Gastroesophageal sphincter (tissue), 4 donors: ENCODE measurements at places on chromosomes 2 and 18.
A peak's percentile ranks its signal among the peaks of the same experiment; 100 is the strongest.

- H3K27me3 ChIP-seq = no peaks in the 10 kb centered on the region
- H3K36me3 ChIP-seq = no peaks in the 10 kb centered on the region
- H3K4me3 ChIP-seq = no peak overlapping the region
- H3K27ac ChIP-seq = no peak overlapping the region
- ATAC-seq = no peak
These were observed 130.6 kb downstream of the LNPK start for GRCh38 chr2:175871331-175872004.

DNA sequence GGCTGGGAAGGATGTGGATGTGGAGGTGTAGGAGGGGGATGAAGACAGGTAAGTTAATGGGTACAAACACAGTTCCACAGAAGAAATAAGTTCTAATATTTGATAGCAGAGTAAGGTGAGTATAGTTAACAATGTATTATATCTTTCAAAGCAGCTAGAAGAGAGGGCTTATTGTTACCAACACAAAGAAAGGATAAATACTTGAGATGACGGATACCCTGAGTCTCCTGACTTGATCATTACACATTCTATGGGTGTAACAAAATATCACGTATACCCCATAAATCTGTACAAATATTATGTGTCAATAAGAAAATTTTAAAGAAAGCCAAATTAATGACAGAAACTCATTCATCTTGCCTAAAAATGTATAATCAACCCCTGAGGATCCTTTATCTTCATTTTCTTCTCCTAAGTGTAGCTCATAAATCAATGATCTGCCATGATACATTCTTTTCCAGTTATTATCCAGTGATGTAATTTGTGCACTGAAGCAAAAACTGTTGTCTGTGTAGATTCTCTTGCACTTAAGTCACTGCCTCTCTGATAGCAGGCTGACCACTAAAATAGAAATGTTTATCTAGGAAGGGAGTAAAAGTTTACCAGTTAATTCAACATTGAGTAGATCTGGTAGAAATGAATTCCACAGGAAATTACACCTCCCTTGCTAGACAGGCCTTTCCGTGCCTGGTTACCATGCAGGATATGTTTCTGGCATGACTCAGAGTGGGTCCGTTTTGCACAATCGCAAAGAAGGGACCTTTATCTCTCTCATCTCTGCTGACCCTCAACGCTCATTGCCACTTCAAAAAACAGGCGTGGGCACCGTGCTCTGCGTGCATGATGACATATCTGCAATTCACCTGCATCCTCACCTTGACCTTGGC, 249.7 kb upstream of the NCKAP5 start:
- no peaks in the 10 kb centered on the region for H3K4me1 ChIP-seq
- no peaks in the 10 kb centered on the region for H3K36me3 ChIP-seq
- no peaks in the 10 kb centered on the region for H3K27me3 ChIP-seq
- H3K27ac ChIP-seq = no peak overlapping the region

DNA sequence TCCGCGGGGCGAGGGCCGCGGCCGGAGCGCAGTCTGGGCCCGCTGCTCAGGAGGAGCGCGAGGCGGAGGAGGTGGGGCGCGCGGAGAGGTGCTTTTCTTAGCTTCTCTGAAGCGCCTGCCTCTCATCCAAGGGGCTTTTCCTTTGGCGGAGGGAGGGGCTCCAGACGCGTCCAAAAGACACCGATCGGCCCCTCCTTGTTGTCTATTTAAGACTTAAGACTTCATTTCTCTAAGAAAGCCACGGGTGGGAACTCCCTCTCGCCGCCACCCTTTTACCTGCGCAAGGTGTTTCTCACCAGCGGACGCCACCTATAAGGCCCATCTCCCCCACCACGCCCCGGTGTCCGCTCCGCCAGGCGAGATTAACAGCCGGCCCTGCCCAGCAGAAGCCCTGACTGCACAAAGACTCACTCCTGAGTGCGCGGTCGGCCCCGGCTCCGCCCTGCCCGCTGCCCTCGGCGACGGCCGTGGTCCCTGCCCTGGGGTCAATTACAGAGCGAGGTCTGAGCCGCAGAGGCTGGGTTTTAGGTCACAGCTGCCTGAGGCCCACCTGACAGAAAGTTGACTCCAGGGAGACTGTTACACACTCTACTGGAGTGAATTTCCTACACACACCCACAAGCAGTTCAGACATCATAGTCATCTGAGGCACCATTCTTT, at the start of gene DSC2:
Gene DSC2 (minus strand): TSS at position 397 of the 660 bp plus-strand sequence. CDS start 450 bp downstream, outside the sequence.
- no peaks in the 10 kb centered on the region for H3K36me3 ChIP-seq
- peaks cover 33% of the 10 kb centered on the region for H3K27me3 ChIP-seq
- peak within 1 kb of the TSS; percentile 57 for H3K4me3 ChIP-seq
- no peak for ATAC-seq

DNA sequence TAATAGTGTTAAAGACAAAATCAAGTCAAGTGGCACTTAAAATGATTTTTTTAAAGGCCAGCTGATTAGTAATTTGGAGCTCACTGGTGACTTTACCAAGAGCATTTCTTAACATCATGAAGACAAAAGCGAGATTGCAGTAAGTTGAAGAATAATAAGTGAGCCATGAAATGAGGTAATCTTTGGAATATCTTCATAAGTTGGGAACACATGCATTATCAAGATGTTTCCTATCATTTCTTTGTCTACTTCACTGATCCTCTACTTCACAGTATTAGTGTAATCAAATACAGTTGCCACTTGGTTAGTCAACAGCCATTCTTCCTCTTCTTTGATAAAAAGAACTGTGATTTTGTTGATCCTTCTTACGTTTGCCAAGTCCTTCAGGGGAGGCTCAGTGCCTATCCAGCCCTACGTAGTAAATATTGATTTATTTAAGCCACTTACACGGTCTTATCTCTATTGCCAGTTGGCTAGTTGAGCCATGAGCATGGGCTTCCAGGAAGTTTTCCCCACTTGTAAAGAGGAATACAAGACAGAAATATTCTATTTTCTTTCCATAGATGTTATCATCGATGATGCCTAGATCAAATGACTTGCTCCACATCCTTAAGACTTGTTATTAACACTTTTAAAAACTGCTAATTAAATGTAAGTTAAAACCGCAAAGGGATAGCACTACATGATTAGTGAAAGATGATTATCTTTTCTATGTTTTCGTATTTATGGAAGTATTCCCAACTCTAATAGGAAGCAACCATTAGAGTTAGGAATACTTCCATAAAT, 46.1 kb downstream of the YES1 start:
- H3K36me3 ChIP-seq = no peaks in the 10 kb centered on the region
- no peak overlapping the region for H3K27ac ChIP-seq
- ATAC-seq = peak; percentile 66
- H3K27me3 ChIP-seq = no peaks in the 10 kb centered on the region

DNA sequence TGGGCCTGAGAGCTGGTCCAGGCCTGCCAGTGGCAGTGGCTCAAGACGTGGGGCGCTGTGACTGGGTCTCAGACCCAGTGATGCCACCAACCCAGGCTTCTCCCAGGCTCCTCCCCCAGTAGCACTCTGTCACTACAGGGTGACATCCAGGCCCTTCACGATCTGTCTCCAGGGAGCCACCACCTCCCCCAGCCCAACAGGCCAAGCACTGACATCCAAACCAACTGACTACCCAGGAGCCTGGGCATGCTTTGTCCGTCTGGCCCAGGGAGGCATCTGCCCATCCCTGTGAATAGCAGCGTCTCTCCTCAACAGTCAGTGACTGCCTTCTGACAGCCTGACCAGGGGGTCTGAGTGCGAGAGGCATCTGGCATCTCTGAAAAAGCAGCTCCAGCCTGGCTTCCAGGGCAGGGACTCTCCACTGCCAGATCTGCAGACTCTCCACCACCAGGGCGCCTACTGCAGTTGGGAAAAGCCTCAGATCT, 13.0 kb downstream of the TEX44 start:
- peak overlapping the region; percentile 99 for H3K27ac ChIP-seq
- peaks cover 68% of the 10 kb centered on the region for H3K4me1 ChIP-seq
- H3K4me3 ChIP-seq = peak overlapping the region; percentile 64
- no peak for ATAC-seq
- H3K36me3 ChIP-seq = no peaks in the 10 kb centered on the region
- H3K27me3 ChIP-seq = no peaks in the 10 kb centered on the region

DNA sequence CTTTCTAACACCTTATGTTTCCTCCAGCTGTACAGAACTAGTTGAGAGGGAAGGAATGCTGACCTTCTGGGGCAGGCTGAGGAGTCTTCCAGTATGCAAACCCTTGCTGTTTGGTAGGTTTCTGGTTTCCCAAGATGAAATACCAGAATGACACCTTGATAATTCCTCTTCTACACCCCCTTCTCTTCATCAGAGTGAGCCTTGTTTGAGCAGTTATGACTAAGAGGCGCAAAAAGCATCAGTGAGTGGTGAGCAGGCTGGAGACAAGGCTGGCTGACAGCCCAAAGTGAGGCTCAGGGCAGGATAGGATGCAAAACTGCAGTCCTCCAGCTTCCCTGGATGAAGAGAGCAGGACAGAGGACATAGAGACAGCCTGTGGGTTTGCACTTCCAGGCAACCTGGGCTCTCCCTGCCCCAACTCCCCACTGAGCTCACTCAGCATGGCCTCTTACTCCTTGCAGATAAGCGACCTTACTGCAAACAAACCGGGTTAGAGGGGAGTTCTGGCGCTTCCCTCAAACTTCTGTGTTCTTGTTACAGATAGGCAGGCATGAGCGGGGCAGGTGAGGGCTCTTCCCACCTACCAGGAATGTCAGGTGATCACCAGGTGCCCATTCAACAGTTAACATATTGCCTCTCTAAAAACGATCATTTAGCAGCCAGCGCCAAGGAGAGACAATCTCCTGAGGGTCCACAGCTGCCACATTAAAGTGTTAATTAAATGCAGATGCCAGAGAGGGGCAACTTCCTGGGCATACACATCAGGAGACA, 5.4 kb downstream of the MPPE1 start:
- no peak overlapping the region for H3K4me3 ChIP-seq
- H3K27ac ChIP-seq = no peak overlapping the region
- peaks cover 10% of the 10 kb centered on the region for H3K4me1 ChIP-seq
- no peak for ATAC-seq

DNA sequence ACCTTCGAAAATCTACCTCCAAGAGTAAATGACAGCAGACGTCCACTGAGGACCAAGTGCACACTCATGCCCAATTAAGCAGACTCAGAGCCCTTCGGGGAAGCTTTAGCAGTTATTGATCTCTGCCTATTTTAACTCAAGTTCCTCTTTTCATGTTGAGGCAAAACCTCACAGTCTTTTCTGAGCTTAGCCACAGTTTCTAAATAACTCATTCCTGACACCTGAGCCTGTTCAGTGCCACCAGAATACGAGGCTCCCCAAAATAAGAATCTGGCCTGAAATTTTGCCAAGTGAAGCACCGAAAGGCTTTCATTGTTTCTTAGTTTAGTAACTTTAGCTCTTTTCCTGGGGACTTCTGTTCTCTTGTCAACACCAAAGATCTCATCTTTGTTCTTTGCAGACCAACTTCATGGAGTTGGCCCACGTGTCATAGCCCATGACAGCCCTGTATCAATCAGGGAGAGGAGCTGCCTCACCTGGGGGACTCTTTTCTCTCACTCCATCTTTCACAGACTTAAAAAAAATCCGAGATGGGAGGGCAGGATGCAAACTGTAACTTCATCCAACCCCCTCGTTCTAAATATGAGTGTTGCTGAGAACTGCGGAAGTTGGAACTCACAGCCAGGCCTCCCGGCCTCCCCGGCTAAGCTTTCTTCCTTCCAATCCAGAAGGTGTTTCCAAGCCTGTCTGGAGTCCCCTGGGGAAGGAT, 22.2 kb downstream of the INPP5D start:
- no peak overlapping the region for H3K4me3 ChIP-seq
- H3K27me3 ChIP-seq = no peaks in the 10 kb centered on the region
- H3K4me1 ChIP-seq = peaks cover 9% of the 10 kb centered on the region

- no peak overlapping the region for H3K4me3 ChIP-seq
- no peaks in the 10 kb centered on the region for H3K36me3 ChIP-seq
- no peaks in the 10 kb centered on the region for H3K4me1 ChIP-seq
- no peak overlapping the region for H3K27ac ChIP-seq
- H3K27me3 ChIP-seq = no peaks in the 10 kb centered on the region
These were observed 153.6 kb downstream of the CCDC85A start for GRCh38 chr2:56337342-56337741.

GRCh38 chr2:24857746-24858145, 62.3 kb downstream of the ADCY3 start:
- no peak for ATAC-seq
- H3K4me1 ChIP-seq = peaks cover 31% of the 10 kb centered on the region
- no peak overlapping the region for H3K27ac ChIP-seq
- no peak overlapping the region for H3K4me3 ChIP-seq

DNA sequence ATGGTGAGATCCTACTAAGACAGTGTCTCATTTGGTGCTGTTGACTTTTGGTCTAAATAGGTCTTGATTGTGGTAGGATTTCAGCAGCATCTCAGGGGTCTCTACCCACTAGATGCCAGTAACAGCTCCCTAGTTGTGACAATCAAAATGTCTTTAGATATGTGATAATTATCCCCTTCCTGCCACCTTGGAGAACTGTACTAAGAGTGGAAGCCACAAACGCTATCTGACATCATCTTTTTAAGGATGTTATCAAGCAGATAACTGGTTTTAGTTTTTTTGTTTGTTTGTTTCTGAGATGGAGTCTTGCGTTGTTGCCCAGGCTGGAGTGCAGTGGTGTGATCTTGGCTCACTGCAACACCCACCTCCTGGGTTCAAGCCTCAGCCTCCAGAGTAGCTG, 3.1 kb downstream of the MGAT5 start:
- H3K4me1 ChIP-seq = no peaks in the 10 kb centered on the region
- H3K27me3 ChIP-seq = no peaks in the 10 kb centered on the region
- ATAC-seq = no peak

- H3K27me3 ChIP-seq = no peaks in the 10 kb centered on the region
- no peaks in the 10 kb centered on the region for H3K36me3 ChIP-seq
- no peaks in the 10 kb centered on the region for H3K4me1 ChIP-seq
- H3K27ac ChIP-seq = no peak overlapping the region
These were observed 851.2 kb upstream of the ID2 start for GRCh38 chr2:7830616-7831015.

- H3K27me3 ChIP-seq = no peaks in the 10 kb centered on the region
- H3K4me1 ChIP-seq = no peaks in the 10 kb centered on the region
- H3K4me3 ChIP-seq = no peak overlapping the region
- no peak overlapping the region for H3K27ac ChIP-seq
- H3K36me3 ChIP-seq = no peaks in the 10 kb centered on the region
- no peak for ATAC-seq
These were observed 125.7 kb downstream of the EIPR1 start for GRCh38 chr2:3251946-3252345.

GRCh38 chr2:56239437-56239836, 55.6 kb downstream of the CCDC85A start:
- no peak overlapping the region for H3K4me3 ChIP-seq
- ATAC-seq = no peak
- no peak overlapping the region for H3K27ac ChIP-seq
- H3K27me3 ChIP-seq = no peaks in the 10 kb centered on the region

- no peak overlapping the region for H3K4me3 ChIP-seq
- ATAC-seq = no peak
- no peak overlapping the region for H3K27ac ChIP-seq
- peaks cover 32% of the 10 kb centered on the region for H3K27me3 ChIP-seq
These were observed 33.9 kb downstream of the SNORC start for GRCh38 chr2:232903989-232904388.

DNA sequence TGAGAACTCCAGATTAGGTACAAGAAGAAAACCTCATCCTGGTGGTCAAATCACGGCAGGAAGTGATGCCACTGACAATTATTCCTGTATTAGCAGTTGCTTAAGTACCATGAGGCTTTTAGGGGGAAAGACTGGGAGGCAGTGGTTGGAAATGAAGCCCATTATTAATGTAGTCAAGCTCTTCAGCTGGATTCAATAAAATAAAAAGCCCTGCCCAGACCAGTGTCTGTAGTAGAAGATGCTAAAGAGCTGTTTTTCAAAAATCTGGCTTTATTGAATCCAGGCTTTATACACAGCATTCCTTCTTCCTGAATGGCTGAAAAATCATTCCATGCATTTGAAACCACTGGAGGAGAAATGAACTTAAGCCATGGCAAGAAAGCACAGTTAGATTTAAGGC, 155.2 kb downstream of the BCL2 start:
- H3K4me3 ChIP-seq = no peak overlapping the region
- no peak for ATAC-seq
- H3K27ac ChIP-seq = no peak overlapping the region
- no peaks in the 10 kb centered on the region for H3K27me3 ChIP-seq
- H3K4me1 ChIP-seq = peaks cover 39% of the 10 kb centered on the region
